Hypothalamus (tissue), 51 donors: ENCODE measurements at places on chromosomes 1 and 21.
A peak's percentile ranks its signal among the peaks of the same experiment; 100 is the strongest.

DNA sequence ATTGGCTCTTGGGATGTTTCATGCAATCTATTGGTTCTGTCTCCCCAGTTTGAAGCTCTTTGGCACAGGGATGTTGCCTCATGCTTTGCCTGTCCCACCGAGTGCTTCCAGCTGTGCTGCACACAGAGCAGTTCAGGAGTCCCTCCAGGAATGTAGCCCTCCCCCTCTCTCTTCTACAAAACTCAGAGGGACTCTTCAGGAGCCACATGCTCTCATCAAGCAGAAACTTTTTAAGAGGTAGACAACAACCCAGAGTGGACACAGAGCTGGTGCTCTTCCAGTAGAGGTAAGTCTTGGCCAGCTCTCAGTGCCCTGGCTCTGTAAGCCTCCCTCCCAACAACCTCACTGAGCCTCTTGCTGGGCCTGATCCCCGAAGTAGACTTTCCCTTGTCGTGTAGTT lies 11.6 kb upstream of the ZNF697 start:
- DNase-seq = no peak

DNA sequence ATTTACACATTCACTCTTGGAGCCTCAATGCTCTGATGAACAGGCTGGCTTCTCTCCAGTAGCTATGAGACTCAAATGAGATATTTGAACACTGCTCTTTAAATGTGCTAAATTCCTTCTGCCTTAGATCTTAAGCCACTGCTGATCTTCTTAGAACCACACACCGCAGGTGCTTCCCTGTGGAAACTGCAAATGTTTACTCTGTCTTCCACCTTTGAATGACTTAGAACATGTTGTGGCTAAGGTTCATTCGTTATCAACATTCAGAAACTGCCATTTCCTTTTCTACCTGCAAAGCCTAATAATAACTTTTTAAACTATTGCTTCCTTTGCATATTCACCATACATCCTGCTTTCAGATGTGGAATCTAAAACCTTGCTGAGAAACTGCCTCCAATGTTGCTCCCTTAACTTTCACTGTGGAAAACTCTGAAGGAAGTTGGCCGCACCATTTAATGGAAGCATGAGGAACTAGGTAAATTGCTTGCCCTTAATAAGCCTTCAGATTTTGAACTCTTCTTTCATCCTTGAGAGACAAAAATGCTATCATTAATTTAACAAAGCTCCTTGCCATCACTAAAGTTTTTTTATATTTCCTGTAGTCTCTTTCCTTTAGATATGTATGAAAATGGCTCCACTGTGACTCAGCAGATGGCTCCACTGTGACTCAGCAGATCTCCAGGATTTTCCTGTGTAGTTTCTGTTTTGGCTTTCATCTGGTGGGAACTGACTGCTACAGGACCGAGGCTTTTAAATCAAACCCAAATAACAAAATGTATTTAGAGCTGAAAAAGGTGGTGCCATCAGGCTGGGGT lies 143.8 kb downstream of the TNFSF18 start:
- DNase-seq = no peak

- DNase-seq = no peak
Measured at GRCh38 chr1:204400882-204401510, 10.6 kb downstream of the PPP1R15B start.

- no peak for DNase-seq
Measured at GRCh38 chr1:198543670-198544260, 3.3 kb upstream of the ATP6V1G3 start.

DNA sequence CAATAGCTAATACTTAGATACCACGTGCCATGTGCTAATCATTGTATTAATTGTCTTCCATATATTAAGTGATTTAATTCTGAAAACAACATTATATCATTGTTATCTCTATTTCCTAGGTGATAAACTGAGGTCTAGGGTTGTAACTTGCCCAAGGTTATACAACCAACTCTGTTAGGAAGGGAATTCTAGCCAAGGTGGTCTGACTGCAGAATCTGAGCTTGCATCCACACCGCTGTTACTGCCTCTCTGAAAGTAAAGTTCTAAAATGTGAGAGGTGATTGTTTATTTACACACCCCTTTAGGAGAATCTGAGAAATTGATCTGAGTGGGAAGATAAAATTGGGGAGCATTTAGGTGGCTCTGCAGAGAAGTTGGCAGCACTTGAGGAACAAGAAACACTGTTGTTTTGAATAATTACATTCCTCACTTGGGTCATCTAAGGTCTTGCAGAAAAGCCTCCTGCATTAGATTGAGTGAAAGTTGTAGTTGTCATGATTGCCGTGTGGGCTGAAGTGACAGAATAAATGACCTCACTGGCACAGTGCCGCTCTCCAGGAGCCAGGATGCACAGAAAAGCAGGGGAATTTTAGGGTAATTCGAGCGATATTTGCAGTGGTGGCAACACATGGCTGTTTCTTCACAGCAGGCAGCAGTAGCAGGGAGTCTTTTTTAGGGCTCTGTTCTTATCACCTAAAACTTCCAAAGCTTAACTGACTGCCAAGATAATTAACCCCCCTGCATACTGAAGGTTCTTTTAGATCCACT lies 121.7 kb downstream of the ADGRL4 start:
- DNase-seq = no peak

DNA sequence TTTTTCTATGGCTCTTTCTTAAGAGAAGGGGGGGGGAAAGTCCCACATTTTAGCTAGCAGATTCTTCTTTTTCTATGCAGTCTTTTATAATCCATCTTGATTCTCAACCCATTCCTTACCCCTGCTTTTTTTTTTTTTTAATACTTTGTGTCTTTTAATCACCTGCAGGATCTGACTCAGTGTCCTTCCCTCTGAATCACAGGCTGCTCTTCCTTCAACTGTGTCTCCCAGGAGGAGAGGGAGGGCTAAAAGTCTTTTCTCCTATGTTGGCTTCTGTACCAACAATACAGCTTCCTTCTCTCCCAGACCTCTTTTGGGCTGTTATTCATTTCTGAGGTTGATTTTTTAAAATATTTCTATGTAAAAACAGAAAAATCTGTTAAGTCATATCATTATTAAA lies 686.2 kb downstream of the ADGRL2 start:
- DNase-seq = no peak

- no peak for DNase-seq
Measured at GRCh38 chr1:17084787-17085186, 31.0 kb upstream of the SDHB start.

GRCh38 chr1:228405979-228406228 lies 731 bp downstream of the TRIM11 start:
- DNase-seq = no peak

DNA sequence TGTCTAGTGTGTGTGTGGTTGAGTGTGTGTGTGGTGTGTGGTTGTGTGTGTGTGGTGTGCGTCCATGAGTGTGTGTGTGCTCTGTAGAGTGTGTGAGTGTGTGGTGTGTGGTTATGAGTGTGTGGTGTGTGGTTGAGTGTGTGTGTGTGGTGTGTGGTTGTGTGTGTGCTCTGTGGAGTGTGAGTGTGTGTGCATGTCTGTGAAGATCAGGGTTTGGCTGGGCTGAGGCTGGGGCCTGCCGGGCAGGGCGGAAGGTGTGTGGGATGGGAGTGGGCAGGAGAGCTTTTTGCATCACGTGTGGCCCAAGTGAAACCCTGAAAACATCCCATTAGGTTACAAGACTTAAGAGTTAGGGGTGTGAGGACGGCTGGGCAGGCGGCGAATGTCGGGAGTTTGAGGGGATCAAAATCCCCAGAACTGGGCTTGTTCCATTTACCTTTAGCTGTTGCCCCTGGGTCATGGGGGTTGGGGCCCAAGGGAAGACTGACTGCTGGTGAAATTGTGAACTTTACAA lies 2.9 kb upstream of the FCMR start:
- no peak for DNase-seq

DNA sequence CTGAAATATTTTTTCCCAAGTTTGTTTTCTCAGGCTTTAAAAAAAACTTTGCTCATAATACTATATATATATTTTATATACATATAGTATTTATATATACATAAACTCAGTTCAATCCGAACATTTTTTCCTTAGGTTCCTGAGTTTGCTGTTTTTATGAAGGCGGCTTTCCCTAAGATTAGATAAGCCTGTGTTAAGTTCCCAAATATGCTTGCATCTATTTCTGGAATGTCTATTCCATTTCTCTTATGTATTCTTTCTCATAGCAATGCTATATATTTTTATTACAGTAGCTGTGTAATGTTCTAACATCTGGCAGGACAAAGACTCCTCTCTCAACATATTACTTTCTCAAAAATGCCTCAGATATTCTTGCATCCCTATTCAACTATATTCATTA lies 45.9 kb downstream of the ADSS2 start:
- DNase-seq = no peak

DNA sequence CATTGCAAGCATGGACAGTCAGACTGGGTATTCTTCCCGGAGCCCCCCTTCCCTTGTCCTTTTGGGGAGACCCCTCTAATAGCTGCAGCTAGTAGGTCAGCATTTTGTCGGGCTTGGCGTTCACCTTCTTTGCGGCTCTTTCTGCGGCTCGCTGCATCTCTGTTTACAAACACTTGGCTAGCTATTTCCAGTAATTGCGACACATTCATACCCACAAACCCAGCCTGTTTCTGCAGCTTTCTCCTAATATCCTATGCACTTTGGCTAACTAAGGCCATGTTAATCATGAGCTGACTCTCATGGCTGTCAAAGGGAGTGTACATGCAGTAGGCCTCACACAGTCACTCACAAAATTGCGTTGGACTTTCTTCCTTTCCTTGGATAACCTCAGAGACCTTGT lies 716.4 kb downstream of the AMY1C start:
- DNase-seq = no peak

DNA sequence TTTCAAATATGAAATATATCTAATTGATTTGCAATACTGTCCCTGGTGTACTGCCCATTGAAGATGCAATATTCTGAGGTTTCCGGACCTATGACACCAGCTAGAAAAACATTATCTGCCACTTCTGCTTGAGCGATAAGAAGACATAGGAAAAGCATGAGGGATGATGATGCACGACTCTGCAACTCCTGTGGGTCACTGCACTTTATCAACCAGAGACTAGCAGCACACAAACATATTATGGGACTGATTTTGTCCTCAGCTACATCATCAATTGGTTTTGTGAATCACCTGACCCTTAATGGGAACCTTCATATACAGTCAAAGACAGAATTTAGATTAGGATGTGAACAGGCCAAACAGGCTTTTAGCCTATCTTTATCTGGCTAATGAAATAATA lies 13.8 kb upstream of the KCNA3 start:
- no peak for DNase-seq

- DNase-seq = peak; percentile 94
Measured at GRCh38 chr1:30816211-30817076, 58.9 kb upstream of the LAPTM5 start.

- DNase-seq = no peak
Measured at GRCh38 chr1:85363521-85363920, 87.1 kb upstream of the BCL10 start.

GRCh38 chr1:222777463-222777862 lies 37.4 kb upstream of the DISP1 start:
- no peak for DNase-seq

DNA sequence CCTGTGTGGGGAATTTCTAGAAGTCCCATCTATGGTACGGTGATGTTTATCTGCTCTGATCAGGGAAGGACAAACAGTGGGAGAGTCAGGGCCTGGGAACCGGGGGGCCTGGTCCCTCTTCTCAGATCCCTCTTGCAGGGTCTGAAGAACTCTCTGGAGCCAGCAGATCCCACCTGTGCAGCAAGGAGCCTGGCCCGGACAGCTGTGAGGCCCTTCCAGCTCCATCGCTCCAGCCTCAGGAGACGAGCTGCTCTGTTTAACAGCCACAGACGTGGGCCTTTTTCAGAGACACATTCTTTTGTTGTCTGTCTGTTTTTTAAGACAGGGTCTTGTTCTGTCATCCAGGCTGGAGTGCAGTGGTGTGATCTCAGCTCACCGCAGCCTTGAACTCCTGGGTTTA lies 14.5 kb downstream of the C1orf174 start:
- DNase-seq = no peak

DNA sequence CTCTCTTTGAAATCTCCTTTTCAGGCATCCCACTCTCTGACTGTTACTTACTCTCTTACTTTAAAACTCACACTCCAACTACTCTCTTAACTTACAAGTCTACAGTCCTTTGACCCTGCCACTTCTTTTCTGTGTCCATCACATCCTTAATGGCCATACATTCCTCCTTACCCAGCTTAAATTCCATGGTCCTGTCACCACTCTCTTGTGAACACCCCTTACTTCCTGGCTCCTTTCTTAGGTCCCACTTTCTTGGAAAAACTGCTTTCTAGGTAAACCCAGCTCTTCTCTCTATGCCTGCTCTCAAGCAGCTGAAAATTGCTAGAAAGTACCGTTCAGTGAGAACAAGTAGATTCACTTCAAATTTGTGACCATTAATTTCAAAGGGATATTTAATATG lies 109.1 kb downstream of the OLFML2B start:
- no peak for DNase-seq

DNA sequence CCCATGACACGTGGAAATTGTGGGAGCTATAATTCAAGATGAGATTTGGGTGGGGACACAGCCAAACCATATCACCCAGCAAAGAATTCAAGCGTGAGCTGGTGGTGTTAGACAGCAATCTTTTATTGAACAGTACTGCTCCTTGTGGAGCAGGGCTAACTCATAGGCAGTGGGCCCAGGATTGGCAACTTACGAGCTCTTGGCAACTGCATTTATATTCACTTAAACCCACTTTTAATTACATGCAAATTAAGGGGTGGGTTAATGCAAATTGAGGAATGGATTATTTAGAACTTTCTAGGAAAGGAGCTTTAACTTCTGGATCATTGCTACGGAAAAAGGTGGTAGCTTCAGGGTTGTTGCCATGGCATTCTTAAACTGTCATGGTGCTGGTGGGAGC lies 135.6 kb upstream of the KAZN start:
- DNase-seq = no peak

GRCh38 chr1:216617081-216617875 lies 106.0 kb downstream of the ESRRG start:
- no peak for DNase-seq

DNA sequence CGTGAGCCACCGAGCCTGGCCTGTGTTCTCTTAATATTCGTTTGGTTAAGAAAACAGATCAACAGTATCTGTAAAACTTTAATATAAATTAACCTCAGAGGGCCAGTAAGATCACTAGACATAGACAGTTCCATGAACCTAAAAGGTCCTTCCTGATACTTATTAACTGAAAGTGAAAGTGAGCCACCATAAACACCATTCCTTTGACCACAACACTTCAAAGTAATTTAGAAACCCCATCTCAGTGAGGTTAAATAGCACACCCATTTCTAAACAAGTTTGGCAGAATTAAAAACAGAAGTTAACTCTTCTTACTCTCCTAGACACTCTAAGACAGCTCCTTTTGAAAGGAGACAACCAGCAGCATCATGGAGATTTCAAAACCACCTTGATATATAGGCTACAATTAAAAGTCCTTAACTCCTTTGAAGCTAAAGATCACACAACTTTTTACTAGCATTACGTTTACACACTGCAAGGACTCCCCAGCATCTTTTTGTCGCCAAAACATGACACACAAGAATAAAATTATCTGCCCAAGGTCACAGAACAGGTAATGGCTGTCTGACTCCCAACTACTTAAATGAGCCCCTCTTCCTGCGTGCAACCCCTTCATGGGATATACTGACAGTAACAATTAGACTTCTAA lies 2.2 kb downstream of the RNF19B start:
- no peak for DNase-seq
